HS-5 (cell line): ENCODE measurements at places on chromosomes 5 and 9.

- DNase-seq: no peak
Observed at GRCh38 chr5:177474002-177474476, 605 bp upstream of the DBN1 start.

GRCh38 chr9:137023157-137023556, 4.9 kb downstream of the ABCA2 start:
- DNase-seq: no peak

DNA sequence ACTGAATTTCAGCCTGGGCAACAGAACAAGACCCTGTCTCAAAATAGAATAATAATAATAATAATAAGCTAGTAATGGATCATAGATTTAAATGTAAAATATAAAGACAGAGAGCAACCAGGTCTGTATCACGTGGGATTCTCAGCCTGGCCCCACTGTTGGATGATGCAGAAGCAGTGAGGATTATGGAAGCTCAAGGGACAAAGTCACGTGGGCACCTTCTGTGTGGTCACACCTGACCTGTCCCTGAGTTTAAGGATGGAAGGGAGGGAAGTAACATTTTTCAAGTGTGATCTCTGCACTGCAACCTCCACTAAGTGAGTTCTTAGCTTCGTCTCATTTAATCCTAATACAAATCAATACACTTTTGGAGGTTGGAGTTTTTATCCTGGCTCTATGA, 212.5 kb upstream of the IER5L start:
- DNase-seq: no peak

DNA sequence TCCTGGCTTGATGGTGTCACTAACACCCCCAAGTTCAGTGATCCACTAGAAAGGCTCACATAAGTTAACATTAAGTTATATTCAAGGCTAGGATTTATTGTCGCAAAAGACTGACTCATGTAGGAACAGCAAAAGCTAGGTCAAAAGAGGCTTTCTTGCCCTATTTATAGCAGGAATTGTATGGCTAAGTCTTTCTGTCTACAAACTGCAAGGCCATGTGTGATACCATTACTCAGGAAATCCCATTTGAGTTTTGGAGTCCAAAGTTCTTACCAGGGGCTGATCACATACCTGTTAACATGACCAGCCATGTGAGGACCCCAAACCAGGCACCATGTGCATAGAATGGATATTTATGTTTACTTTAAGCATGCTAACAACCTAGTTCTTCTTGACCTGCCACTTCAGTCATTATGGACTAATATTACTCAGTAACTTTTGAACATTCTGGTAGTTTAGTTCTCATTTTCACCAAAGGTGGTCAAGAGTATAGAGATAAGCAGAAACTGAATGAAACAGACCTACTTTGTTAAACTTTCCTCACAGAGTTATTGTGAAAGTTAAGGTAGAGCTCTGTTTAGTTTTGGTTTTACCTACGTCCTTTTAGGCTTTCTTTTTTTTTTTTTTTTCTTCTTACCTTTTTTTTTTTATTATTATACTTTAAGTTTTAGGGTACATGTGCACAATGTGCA, 281.1 kb downstream of the FER start:
- DNase-seq: no peak

DNA sequence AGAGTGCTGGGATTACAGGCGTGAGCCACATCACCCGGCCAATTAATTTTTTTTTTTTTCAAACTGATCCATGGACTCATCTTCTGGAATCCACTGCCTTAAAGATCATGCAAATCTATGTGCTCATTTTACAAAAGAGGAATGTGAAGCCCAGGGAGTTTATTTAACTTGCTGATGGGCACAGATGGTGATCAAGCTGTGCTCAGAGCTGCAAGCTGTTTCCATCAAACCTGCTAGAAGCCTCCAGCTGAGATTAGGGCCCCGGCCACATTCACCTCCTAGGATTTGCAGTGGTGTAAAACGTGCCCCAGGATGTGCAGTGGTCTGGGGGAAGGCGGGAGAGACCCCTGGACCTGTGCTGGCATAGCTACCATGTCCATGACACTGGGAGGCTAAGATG, 56.1 kb upstream of the TUT7 start:
- no peak for DNase-seq

- no peak for DNase-seq
Observed at GRCh38 chr9:86941197-86941596, 6.1 kb downstream of the GAS1 start.

GRCh38 chr9:116860509-116861120, 173.5 kb downstream of the TRIM32 start:
- no peak for DNase-seq

DNA sequence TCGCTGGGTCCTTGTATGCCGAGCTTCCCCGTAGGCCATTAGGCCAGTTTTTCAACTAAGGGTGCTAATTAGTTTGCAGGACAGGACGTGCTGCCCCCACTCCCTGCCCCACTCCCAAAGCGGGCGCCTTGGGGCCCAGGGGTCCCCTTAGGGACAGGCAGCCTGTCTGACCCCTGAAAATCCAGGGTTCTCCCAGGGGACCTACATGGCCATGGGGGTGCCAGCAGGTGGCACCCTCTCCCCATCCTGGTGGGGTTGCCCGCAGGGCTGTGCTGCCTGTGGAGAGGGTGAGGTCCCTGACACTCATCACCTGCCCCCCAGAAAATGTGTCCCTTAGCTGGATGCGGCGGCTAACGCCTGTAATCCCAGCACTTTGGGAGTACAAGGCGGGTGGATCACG, 8.5 kb upstream of the CCDC187 start:
- DNase-seq: no peak

DNA sequence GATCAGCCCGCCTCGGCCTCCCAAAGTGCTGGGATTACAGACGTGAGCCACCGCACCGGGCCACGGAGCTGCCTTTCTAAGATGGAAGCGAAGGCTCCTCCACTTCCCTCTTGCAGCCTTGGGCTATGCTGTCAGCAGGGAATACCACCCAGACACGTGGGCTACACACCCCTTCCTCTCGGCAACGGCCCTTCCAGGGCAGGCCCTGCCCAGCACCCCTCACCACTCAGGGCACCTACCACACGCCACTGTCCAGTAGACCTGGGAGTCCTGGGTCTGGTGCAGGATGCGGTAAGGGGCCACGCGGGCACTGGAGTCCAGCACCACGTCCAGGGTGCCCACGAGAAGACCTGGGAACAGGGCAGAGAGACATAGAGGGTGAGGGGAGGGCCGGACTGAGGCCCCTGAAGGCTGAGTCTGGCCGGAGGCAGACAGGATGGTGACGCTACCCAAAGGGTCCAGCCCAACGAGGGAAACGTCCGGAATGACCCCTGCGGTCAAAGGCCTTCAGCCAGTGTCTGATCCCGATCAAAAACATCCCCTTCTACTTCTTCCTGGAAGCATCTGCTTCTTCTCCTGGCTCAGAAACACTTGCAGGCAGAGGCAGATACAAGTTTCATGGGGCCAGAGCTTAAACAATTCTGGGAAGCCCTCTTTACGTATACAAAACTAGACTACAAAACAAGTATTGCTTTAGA, 3.1 kb downstream of the TBC1D9B start:
- no peak for DNase-seq

GRCh38 chr9:133581513-133582343, 27.5 kb downstream of the FAM163B start:
- DNase-seq: no peak

DNA sequence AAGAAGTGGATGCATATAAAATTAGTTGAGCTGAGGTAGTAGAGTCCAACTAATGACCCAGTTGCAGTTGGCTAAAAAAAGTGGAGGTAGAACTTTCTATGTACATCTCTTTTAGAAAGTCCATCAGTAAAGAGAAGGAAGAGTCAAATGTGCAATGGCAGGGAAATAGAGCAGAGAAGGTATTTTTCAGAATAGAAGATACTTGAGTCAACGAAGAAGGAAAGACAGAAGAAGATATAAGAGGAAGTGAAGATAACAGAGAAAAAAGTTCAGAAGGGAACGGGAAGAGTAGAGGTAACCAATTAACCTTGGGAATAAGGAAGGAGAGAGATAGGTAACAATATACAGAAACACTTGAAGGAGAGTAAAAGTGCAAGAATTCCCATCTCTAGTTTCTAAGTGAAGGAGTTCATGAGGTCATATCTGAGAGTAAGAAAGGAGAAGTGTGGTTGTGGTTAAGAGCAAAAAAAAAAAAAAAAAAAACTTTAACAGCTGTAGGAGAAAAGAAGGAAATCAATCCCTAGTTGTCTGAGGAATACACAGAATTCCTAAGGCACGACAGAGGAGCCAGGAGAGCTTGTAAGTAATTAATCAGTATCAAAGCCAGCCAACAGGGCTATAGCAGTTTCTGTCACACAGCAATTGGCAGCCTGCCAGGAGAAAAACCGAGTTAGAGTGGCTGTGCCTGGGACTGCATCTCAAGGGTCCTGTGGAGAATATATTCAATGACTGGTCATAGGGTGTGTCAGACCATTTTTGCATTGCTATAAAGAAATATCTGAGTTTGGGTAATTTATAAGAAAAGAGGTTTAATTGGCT, 61.0 kb downstream of the ARL15 start:
- peak; percentile 36 for DNase-seq

DNA sequence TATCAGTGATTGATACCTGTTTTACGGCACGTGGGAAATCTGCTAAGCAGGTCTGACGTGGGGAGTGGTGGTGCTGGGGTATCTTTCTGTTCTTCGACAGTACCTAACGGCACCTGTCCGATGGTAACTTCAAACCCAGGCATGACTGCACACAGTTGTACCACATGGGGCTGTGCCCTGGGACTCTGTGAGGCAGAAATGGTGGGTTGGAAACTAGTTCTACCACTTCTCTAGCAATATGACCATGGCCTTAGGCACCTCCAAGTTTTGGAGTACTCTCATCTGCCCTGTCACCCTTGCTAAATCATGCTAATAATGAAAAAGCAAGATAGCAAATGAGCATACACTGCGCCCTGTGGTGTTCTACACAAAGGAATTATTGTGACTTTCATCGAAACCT, 30.9 kb downstream of the EPB41L4B start:
- DNase-seq: no peak

DNA sequence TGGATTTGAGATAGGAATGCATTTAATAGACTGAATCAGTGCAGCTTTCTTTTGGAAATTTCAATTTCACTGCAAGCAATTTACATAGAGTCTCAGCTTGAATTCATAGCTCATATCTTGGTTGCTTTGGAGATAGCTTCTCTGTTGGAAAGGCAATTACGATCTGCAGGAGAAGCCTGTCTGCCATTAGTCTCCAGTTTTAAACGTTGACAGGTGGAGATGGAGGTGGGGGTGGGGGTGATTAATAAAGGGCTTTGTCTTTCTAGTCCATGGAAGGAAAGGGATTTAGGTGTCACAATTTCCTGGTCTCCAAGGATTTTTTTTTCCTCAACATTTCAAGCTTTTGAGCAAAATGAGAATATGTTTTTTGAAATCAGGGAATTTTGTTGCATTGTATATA, 184.7 kb downstream of the CARTPT start:
- no peak for DNase-seq

- DNase-seq: no peak
Observed at GRCh38 chr5:179568721-179569120, 18.4 kb downstream of the RUFY1 start.

DNA sequence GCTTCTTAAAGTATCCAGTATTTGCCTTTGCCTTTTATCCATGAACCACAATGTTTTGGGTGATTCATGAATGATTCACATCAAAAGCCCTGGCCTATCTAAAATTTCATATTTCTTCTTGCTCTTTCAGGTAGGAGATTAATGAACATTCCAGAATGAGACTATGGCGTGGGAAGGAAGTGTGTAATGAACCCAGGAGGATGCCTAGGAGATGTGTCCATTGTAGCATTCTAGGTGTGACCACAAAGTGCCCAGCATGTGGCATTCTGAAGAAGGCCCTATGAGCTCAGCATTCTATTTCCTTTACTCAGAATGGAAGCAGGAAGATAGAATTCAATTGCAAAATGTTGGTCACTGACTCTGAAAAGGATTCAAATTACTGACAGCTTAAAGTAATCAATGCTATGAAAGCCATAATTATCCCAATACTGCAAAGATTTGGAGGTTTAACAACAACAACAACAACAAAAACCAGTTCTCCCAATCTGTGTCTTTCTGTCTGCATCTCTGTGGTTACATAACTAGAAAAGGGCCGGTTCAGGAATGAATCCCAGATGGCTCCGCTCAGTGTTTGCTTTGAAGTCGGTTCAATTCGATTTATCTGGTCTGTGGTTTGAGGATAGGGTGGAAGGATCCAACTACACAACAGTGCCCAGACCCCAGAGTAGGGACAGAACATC, 126.7 kb downstream of the FOXD1 start:
- peak; percentile 98 for DNase-seq

- DNase-seq: no peak
Observed at GRCh38 chr9:12777121-12778022, 2.6 kb downstream of the LURAP1L start.

DNA sequence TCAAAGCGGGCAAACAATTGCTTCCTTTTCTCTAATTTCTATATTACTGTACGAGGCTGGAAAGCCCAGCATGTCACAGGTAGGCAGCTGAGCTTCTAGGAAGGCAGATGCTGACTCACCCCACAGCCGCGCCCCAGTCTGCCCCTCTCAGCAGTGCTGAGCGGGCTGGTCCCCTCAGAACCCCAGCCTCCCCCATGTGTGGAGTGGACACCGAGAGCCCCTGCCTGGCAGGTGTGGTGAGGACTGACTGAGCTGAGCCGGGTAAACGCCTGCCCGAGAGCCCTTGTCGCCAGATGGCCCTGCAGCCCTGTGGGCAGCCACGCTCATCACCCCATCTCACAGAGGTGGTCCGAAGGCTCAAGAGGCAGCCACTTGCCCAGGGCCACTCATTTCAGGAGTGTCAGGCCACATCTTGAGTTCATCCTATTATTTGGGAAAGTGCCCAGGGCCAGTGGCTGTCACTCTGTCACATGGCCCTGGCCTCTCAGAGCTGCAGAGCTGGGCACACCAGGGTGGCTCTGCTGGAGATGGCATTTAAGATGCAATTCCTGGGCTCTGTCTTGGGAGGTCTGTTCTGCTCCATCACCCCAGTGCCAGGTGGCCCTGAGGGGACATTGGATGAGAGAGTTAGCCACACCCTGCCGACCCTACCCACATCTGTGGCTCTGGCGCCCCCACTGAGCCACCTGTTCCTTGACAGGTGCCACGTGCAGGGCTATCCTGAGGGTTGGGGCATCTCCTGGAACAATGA, 12.4 kb downstream of the CARD19 start:
- DNase-seq: no peak

DNA sequence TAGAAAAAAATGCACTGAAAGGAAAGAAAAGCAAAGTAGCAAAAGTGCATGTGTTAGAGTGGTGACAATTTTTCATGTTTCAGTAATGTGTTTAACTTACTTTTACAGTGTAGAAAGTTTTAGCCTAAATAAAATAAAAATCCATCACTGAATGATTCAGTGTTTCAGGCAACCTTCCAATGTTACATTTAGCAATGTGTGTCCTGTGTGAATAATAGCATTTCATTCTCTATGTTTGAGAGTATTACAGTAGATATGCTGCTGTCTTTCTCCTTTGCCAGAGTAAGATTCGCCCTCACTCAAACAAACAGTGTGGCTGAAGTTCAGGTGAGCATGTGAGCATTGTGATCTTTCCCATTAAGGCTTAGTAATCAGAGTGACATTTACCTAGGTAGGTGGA, 171.1 kb downstream of the TARS1 start:
- DNase-seq: peak; percentile 77

- no peak for DNase-seq
Observed at GRCh38 chr5:38832810-38833209, 13.0 kb upstream of the OSMR start.

- no peak for DNase-seq
Observed at GRCh38 chr5:11174591-11174990, 413.6 kb upstream of the DAP start.

GRCh38 chr5:402615-403359, 40.2 kb upstream of the EXOC3 start:
- no peak for DNase-seq

- no peak for DNase-seq
Observed at GRCh38 chr5:67799732-67800234, 415.8 kb upstream of the PIK3R1 start.
